Hematopoietic multipotent progenitor cell treated with erythropoietin and hydrocortisone succinate and interleukin-3 and kit ligand, for 8 days (in vitro differentiated cells): ENCODE measurements at places on chromosomes 16 and 17.

DNA sequence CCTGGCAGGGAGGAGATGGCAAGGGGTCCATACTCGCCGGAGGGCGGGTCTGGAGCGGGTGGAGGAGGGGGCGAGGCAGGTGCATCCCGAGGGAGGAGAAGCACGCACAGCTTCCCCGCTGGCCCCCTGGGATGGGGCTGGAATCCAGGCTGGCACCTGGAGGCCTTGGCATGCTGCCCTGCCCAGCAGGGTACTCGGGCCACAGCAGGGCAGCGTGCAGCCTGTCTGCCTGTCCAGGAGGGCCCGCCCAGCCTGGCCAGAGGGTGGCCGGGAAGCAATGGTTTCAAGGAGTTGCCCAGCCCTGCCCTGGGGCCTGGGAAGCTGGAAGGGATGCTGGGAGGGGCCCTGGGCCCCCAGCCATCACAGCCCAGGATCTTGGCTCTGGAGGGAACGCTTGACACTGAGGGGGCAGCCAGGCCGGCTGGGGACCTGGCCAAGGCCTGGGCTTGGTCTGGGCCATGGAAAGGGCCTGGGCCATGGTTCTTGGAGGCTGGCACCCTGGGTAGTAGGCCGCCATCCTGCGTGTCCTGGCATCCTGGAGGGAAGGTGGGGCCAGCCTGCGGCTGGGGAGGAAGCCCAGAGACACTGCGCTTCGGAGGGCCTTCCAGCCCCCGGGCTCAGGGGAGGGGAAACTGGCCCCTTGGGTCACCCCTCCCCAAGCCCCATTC lies 1.1 kb downstream of the GLIS2 start:
- no peak for DNase-seq

GRCh38 chr16:71627731-71628181 lies 1.8 kb downstream of the MARVELD3 start:
- DNase-seq = no peak

- DNase-seq = no peak
These were observed 156.5 kb downstream of the RGS9 start for GRCh38 chr17:65293584-65294180.

DNA sequence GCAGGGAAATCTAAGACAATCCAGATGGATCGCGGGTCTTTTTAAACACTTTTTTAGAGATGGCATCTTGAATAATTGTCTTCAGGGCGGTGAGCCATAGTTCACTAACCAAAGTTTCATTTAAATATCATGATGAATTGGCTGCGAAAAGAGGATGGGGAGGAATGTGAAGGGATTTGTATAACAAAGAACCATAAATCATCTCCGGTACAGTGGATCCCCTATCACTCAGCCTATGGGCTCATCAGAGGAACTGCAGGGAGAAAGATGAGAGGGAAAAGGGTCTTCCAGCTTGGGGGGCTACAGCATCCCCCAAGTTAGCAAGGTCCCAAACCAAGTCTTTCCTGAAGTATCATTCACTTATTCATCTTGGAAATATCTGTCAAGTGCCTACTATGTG lies 16.7 kb upstream of the DDX52 start:
- no peak for DNase-seq

DNA sequence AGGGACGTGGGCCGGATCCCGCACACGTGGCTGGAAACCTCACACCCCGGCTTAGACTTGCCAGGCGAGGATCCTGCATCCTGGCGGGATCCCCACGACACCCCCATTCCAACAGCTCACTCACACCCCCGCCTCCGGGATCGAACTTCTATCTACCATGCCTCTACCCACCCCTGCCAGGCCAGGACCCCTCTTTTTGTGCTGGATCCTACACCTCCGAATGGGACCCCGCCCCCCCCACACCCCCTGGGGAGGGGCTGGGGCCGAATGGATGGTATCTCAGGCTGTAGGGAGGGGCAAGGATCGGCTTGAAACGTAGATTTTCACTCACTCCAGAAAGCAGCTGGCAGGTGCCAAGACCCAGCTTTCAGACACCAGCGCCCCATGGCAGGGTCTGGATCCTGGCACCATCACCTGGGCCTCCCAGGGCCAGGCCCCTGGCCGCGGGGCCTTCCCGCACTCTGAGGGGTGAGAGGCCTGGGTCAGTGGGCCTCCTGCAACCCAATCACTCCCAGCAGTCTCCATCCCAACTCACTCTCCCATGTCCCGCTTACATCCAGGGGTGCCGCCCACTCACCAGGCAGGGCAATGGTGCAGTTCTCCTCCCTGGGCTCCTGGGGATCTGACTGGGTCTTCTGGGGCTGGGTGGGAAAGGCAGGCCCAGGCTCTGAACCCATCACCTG lies 6.7 kb downstream of the PRSS36 start:
- no peak for DNase-seq

GRCh38 chr17:73851921-73852320 lies 207.7 kb upstream of the SDK2 start:
- DNase-seq = no peak

- DNase-seq = no peak
These were observed 355.1 kb downstream of the CDH8 start for GRCh38 chr16:61681124-61681523.

DNA sequence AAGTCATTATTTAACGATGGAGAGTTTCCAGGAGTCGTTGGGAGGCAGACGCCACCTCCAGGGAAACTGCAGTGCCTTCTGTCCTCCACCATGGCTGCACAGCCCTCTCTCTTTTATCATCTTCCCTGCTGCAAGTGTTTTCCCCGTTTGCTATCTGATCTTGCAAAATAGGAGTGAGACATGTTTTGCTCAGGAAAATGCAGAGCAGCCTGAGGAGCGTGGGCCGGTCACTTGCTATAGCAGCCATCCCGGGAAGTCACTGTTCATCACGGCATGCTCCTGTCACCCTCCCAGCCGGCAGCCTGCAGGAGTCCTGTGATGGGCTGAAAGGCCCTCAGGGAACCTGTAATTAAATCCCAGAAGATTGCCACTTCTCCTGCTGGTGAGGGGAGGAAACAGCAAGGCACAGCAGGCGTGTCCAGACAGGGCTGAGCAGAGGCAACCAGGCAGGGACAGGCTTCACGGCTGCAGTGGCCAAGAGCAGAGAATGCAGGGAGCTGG lies 143.1 kb downstream of the GSG1L start:
- no peak for DNase-seq

GRCh38 chr17:29140631-29141513 lies 39.3 kb downstream of the MYO18A start:
- DNase-seq = peak; percentile 11

DNA sequence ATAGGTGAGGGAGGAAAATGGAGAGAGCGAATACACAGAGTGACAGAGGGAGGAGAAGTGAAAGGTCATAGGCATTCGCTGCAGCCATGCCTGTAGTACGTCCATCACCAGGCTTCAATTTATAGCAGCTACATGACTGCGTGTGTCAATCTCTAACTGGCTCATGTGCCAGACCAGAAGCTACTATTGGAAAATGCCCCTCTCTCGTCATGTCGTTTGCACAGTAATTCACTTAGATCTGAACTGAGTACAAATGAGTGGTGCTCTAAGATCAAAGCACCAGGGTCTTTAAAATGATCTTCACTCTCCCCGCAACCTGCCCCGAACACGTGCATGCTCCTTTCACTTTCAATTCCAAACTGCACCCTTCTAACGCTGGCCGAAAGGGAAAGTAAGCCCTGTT lies 51.3 kb downstream of the ADCY9 start:
- DNase-seq = no peak

GRCh38 chr17:14203388-14203787 lies 33.3 kb downstream of the CDRT15 start:
- DNase-seq = peak; percentile 80

DNA sequence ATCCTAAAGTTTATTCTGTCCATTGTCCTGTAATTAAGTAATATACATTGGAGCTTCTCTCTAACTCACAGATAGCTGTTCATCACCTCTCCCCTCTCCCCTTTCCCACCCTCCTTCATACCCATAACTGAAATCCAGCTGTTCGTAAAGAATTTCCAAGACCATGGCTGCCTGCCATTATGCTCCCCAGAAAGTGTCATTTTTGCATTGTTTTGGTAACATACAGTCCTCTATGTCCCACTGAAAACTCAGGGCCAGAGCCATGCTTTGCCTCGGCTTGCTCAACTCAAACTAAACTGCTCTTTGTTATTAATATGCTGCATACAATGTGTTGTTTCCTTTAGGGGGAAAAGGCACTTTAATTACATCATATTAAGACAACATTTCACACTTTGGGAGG lies 132.0 kb downstream of the MRTFB start:
- DNase-seq = no peak

DNA sequence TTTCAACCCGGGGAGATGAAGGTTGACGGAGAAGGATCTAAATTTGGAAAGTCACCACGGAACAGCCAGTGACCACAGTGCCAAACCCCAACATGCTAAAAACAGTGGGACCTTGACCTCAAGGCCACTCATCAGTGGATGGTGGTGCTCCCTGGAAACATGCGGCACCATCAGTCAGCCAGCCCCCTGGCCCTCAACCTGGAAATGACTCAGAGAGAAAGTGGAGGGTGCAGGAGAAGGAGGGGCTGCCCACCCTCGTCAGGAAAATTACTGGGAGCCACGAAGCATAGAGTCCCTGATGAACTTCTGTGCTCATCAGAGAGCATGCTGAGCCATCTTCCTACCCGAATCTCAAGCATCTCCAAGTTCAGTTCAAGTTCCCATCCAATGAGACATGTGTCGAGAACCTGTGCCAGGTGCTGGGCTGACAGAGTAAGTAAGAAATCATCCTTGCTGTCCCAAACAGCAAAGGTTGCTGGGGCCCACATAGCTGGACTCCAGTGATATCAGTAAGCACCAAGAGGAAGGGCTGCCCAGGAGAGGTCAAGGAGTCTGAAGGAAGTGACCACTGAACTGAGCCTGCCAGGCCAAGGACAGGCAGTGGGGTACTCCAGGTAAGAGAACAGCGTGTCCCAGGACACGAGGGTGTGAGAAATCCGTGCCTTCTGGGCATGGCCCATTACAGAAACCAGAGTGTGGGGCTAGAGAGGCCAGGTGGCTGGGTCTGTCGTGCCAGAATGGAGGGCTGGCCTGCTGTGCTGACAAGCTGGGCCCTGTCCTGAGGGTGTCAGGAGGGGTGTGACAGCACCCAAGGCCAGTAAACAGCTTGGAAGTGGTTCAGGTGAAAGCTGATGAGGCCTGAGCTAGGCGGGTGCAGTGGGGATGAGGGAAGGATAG lies 5.2 kb downstream of the PECAM1 start:
- DNase-seq = peak; percentile 16

- DNase-seq = peak; percentile 43
These were observed 1.3 kb downstream of the ARRB2 start for GRCh38 chr17:4711661-4712181.

GRCh38 chr17:38602956-38603785 lies 2.6 kb downstream of the SRCIN1 start:
- no peak for DNase-seq

DNA sequence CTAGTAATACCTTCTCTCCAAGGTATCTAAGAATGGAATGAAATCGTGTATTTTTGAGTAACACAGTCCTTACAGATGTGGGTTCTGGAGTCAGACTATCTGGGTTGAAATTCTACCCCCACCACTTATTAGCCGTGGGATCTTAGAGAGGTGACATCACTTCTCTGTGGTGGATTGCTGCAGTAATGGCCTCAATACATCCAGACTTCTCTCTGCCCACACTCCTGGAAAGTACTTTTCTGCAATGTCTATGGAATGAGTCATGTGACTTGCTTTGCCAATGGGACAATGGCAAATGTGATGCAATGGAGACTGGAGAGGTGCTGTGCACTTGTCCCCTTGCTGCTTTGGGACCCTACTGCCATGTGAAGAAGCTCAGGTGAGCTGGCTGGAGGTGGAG lies 418.2 kb downstream of the HAPSTR1 start:
- DNase-seq = no peak

GRCh38 chr17:47955497-47956461 lies 1.9 kb downstream of the PRR15L start:
- DNase-seq = no peak

DNA sequence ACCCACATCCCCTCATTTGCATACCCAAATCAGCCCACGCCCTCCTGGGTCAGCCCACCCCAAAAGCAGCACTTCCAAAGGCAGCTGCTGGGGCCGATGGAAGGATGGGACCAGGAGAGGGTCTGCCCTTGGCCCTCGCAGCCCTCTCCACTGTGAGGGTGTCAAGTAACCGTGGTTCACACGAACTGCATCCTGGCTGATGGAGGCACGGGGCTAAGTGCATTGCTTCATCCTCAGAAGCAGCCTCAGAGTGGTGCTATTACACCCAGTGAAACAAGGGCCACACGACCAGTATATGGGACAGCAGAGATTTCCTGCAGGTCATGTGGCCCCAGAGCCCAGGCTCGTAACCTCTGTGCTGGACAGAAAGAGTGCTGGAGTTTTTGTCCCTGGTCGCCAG lies 13.2 kb upstream of the ATP2A3 start:
- no peak for DNase-seq

- no peak for DNase-seq
These were observed 5.4 kb downstream of the CD300LB start for GRCh38 chr17:74525781-74526288.

DNA sequence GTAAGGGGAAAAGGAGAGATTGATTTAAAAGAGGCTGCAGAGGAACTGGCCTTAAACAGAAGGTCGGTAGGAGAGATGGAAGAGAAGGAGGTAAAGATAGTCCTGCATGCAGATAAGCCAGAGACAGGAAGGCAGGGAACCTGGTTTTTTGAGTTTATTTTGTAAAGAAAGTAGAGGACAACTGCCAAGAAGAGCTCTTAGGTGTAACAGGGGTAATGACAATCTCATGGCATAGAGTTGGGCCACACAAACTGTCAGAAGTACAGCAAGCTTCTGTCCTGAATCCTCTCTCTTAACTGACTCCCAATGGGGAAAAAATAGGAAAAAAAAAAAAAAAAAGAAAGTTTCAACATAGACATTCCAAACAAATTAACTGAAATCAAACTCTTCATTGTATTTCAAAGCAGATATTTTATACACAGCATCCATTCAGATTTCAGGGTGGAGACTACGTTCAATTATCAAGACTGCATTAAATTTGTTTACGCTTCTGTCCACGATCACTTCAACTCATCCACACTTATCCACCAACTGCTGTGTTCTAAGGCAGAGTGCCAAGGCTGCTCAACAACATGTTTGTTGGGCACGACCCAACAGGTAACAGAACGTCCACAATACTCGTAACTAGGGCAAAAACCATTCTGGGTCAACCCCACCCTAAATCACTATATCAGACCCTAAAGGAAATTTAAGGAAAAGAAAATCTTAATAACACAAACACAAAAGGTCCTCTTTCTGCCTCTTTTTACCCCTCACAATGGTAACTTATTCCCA lies 34.9 kb downstream of the USP31 start:
- DNase-seq = no peak
